ENCODE measurements at places on chromosomes 5 and 9.

DNA sequence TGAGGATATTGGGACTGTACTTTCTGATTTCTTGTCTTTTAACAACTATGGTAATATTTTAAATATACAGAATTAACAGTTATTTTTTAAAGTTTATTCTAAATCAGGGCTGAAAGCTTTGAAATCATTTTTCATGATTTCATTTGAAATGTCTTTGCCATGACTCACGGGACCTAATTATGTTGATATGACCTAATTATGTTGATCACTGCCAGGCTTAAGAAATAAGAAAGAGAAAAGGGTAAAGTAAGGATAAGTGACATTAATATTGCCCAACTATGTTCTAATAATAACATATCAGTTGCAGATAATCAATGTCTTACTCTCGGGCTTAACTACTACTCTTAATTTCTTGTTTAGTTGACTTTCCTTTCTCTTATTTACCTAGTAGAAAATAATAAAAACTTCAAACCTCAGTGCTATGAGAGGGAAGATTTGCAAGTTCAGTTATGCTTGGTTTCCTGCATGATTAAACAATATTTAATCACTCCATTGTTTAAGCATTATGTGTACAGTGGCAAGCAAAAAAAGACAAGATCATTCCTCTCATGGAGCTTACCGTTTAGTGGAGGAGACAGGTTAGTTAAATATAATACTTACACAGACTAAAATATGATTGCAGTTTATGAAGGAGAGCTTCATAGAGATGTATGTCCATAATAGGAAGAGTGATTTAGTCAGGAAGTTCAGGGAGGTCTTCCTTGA lies 67.0 kb upstream of the EIF4EBP3 start:
- DNase-seq: no peak

GRCh38 chr9:9002826-9003583 lies 1203.4 kb upstream of the DMAC1 start:
- DNase-seq: no peak

GRCh38 chr9:120801441-120801840 lies 8.2 kb upstream of the FBXW2 start:
- DNase-seq: no peak

DNA sequence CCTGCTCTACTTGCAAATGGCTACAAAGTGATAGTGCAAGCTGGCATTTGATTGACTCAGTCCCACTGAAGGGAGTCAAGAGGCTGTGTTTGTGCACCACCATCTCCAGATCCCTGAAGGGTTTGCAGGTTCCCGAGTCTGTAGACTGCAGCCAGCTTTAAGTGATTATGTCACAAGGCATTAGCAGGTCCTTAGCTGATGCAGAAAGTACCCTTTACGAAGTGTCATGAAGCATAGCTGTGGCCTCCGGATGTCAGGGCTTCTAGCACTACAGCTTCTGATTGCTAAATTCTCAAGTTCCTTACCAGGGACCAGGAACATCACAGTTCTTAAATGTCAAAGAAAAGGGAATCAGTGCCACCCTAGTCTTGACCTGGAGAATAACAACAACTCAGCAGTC lies 311.3 kb upstream of the TRPC7 start:
- no peak for DNase-seq

DNA sequence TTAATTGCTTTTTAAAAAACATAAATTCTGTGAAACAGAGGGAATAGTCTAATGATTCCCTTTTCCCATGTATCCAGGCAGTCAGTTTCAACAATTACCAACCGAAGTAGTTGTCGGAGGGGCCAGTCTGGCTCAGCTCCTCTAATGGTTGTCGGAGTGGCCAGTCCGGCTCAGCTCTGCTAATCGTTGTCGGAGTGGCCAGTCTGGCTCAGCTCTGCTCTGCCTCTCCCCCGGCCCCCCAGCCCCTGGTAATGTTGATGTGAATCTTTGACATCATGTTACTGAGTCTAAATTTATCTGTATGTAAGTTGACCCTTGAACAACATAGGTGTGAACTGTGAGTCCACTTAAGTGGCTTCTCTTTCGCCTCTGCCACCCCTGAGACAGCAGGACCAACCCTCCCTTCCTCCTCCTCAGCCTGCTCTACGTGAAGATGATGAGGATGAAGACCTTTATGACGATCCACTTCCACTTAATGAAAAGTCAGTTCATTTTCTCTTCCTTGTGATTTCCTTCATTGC lies 9.4 kb downstream of the NDUFS6 start:
- no peak for DNase-seq

DNA sequence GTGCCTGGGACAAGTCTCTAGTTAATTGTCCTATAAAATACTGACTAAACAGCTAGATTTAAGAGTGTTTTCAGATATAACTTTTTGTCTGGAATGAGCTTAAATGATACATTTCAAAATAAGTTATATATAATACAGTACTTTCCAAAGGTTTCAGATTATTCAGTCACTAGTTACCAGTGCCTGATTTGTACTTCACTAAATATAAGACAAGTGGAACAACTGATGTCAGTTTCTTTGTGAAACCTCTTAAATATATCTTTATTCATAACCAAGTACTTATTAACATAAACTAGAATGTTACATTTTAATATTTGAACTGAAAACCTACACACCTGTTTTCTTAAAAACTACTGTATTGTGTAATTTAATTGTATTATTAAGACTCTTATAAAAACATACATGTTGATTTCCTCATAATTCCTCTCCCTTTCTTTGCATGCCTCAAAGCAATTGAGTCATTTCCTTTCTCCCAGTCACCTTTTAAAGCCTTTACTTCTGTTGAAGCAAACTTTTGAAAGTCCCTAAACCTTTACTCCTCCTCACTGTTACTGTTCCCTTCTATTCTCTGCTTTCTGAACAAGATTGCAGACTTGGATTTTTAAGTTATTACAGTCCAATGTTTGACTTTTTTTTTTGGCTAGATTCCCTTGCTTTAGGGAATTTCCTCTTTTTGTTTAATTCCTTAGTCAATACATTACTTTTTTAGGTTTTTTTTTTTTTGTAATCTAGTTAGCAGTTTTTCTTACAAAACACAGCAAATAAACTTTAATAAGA lies 8.7 kb upstream of the SEMA6A start:
- DNase-seq: no peak

DNA sequence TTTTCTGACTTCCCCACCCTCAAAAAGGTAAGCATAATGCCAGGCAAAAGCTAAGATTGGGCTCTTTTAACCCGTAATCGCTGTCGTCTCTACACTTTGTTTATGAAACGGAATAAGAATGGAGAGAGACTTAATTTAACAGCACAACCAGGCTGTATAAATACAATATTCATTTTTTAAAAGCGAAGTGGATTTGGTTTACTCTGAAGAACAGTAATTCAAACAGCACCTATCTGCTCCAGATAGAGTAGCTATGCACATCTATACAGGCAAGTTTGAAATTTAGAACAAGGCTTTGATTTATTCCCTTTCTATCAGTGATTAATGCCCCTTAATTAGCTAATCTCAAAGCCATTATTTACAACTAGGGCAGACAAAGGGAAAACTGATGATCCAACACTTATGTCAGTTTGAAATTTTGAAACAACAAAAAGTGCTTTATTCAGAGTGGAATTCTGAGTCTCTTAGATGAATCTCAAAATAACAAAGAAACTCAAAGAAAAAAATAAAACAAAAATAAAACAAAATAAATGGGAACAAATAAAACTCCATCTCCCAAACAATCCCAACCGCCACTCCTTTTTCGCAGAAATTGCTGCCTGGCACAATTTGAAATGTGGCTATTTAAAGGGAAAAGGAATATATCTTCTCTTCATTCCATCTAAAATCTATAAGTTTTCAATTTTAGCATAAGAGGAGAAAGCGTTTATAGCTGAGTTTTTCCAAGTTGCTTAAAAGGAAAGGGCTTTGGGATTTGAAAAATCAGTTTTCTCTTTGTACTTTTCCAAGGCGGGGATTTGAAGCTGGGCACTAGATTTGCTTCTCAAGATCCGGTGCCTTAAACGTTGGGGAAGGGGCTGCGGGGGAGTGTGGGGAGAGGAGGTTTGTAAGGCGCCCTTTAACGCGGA lies 298.6 kb downstream of the PARP8 start:
- DNase-seq: no peak

DNA sequence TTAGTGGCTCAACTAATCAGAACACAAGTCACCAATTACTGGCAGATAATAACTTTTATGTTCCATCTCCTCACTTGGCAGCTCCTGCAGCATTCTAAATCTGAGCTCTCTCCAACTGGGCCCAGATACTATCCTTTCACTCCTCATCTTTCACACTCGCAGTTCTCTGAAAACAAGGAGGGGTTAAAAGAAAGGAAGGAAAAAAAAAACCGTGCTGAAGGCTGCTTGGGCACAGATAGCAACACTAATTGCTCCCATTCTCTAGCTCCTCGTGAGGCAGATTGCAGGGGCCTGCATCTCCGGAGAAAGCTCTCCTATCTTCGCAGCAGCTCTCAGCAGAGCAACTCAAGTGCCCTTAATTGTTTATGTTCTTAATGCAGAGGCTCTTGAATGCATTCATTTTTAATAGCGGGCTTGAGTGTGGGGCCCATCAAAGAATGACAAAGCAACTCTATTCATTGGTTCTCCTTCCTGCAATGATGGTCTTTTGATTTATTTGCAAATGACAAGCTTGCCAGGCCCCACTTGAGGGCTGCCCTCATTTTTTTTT lies 23.9 kb downstream of the TLE1 start:
- no peak for DNase-seq

DNA sequence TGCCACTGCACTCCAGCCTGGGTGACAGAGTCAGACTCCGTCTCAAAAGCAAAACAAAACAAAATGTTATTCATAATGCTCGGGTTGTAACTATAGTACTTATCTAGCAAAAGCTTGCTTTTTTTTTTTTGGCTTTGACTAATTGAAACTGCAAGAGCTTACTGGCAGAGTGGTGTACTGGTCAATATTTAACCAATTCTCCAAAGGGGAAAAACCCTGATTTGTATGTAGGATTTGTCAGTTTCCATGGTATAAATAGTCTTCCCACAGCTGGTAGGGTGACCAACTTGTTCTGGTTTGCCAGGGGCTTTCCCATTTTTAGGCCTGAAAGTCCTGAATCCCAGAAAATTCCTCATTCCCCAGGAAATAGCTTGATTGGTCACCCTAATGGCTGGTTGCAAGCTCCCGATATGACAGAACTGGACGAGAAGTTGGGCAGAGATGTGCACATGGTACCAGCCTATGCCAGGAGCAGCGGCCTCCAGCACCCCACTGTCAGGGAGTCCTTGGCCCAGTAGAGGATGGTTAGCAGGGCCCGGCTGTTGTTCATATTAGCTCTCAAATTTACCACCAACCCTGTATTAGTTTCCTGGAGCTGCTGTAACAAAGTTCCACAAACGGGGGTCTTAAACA lies 58.0 kb downstream of the FXN start:
- no peak for DNase-seq

- no peak for DNase-seq
Observed at GRCh38 chr5:7436521-7436920, 40.6 kb downstream of the ADCY2 start.

DNA sequence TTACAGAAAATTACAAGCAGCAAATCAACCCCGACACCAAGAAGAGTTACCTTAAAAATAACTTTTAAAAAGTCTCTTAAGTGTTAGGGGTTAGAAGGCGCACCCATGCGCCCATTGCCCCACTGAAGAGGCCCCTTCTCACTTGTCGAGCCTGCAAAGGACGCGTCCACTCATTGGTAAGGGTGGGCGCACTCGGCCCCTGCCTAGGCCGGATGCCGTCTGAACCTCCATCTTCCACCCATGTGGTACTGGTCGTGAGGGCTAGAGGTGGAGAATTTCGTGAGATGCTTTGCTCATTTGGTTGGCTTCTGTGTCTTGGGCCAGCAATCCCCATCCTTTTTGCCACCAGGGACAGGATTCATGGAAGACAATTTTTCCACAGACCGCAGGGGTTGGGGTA lies 27.5 kb upstream of the LRRC14B start:
- no peak for DNase-seq

DNA sequence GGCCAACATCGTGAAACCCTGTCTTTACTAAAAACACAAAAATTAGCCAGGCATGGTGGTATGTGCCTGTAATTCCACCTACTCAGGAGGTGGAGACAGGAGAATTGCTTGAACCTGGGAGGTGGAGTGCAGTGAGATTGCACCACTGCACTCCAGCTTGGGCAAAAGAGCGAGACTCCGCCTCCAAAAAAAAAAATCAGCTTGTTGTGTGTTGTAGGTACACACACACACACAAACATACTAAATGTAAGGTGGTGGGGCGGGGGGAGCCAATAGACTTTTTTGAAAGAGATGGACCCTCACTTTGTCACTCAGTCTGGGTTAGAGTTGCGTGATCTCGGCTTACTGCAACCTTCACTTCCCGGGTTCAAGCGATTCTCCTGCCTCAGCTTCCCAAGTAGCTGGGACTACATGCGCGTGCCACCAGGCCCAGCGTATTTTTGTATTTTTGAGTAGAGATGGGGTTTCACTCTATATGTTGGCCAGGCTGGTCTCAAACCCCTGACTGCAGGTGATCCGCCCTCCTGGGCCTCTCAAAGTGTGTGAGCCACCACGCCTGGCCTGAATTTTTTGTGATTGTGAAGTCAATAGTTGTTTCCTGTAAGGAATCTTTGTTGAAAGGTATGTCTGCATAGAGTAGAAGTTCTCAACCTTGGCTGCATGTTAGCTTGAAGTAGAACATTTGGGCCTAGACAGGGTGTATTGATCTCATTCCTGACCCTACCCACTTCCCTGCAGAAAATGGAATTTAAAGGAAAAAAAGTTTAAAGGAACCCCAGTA lies 13.7 kb downstream of the NPM1 start:
- DNase-seq: no peak

GRCh38 chr9:120985819-120986222 lies 59.2 kb upstream of the TRAF1 start:
- no peak for DNase-seq

GRCh38 chr5:189486-189885 lies 1.8 kb upstream of the LRRC14B start:
- no peak for DNase-seq

DNA sequence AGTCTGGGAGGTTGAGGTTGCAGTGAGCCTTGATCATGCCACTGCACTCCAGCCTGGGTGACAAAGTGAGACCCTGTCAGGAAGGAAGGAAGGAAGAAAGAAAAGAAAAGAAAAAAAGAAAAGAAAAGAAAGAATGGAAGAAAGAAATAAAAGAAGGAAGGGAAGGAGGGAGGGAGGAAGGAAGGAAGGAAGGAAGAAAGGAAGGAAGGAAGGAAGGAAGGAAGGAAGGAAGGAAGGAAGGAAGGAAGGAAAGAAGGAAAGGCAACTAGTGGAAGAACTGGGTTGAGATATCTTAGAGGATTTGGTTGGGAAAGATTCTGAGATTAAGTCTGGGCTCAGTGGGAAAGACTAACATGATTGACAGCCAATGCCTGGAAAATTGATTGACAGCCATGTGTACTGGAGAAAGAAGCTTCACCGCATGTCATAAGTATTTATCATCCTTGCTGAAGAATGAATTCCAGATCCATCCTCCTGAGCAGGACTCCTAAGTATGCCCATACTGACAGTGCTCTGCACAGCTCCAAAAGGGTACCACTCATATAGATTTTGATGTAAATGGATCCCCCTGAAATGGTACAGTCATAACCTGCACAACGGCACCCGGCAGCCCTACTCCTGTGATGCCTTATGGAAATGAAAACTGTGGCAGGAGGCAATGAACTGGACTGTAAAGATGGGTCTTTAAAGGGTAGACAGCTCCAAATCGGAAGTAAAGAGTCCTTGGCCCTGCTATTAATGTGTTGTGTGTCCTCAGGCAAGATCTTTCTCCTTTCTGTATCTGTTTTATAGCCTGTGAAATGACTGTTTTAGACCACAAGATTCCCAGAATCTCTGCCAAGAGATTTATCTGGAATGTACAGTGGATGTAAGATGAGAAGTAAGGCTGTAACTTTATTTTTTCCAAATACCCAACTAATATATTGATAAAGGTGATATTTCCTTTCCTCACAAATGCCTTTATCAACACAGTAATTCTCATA lies 16.9 kb upstream of the ADRA1B start:
- DNase-seq: no peak

All from D721Med (cell line).